Posterior vena cava (tissue), 2 donors: ENCODE measurements at places on chromosomes 11 and 22. TPM values are rescaled to one million over a fixed set of nuclear protein-coding genes. Genes with fewer than 3 reads are reported as not detected.

The SGSM1 gene
- 1.4 TPM for total RNA-seq

GRCh38 chr11:27087432-27087831 lies 46.8 kb downstream of the BBOX1 start:
- no peak for DNase-seq

DNA sequence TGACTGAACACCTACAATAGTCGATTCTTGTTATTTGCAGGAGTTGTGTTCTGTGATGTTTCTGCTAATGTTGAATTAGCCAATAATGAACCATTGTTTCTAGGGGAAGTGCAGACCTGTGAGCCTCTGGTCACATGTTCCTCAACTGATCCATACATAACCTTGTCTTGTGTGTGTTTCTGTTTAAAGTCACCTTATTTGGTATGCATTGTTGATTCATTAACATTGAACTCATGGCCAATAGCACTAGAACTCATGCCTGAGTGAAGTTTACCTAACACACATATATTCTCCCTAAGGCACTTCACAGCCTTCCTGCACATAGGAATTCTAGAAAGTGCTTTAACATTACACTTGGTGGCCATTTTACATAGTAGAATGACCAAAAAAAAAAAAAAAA lies 271.8 kb upstream of the PLET1 start:
- DNase-seq, result no peak

The CNGA4 gene
- not detected for total RNA-seq

DNA sequence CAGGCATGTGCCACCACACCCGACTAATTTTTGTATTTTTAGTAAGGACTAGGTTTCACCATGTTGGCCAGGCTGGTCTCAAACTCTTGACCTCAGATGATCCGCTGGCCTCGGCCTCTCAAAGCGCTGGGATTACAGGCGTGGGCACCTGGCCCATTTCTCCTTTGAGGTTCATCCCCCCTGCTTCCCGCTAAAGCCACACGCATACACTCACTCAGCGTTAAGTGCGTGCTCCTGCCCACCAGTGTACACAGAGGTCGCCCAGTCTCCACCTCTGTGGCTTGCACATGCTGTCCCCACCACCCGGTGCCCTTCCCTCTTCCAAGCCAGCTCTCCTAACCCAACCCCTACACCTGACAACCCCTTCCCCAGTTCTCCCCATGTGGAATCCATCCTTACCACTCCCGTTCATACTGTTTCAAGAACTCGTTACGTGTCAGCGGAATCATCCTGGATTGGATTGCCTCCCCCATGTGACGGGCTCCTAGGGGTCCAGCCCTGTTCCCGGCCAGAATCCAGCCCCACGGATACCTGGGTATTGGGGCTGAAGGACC lies 15.7 kb upstream of the CYTH4 start:
- DNase-seq, result peak; percentile 52

The DEUP1 gene
- not detected for total RNA-seq

- DNase-seq, result peak; percentile 95
Measured at GRCh38 chr22:45994491-45995404, 17.8 kb upstream of the WNT7B start.

GRCh38 chr22:37633625-37634416 lies 5.6 kb upstream of the SH3BP1 start:
- peak; percentile 96 for DNase-seq

The PDGFD gene
- 62.0 TPM for total RNA-seq

- peak; percentile 83 for DNase-seq
Measured at GRCh38 chr11:122656631-122657101, 1.1 kb downstream of the UBASH3B start.

- DNase-seq, result no peak
Measured at GRCh38 chr11:79028225-79028624, 412.6 kb downstream of the TENM4 start.

DNA sequence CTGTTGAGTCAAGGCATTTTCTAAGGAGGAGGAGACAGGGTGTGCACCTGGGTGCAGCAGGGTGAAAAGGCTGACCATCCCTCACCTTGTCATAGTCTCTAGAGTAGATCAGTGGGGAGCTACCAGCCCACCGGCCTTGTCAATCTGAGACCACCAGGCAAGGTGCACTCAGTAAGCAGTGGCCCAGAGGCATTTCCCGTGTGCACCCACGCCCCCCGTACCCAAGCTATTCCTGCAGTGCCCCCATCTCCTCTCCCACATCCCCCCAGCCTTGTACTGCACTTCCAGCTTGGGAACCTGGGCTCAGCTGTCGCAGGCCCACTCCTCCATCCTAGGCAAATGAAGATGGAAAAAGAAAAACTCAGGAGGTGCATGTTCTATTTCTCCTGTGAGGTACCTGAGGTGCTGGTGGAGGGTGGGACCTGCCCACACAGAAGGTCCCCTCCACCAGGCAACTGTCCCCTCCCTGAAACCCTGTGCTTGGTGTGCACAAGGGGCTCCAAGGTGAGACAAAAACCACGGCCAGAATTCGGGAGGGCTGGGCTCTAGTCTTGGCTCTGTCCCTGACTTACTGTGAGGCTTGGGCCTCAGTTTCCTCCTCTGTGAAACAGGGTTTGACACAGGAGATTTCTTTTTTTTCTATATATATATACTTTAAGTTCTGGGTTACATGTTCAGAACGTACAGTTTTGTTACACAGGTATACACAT lies 8.4 kb downstream of the P2RY2 start:
- DNase-seq, result peak; percentile 46

DNA sequence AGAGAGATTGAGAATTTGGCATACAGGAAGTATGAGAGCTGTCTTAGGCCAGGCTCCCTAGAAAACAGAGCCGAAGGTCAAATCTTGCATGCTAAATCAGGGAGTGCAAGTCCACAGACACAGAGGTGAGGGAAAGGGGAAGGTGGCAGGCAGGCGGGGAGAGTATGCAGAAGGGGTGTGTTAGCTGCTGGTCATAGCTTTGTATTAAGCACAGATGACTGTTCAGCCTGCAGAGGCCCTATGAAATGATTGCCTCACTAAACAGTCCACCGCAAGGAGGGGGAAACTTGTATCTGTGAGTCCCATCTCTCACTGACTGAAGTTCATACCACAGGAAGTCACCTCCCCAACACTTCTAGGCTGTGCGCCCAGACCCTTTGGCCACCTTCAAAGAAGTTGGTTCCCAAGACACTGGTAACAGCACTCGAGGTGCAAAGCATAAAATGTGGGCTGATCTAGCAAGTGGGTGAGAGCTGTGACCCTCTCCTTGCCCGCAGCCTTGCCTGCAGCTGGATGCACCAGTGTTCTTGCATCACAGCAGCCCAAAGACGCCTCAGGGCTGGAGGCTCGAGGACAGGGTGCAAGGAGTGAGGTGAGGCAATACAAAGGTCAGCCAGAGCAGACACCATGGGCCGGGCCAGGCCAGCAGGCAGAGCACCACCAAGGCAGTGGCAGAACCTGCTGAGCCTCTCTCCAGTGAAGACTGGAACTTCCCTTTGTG lies 115.3 kb upstream of the TBCEL start:
- no peak for DNase-seq

The CHADL gene
- total RNA-seq, result 1.8 TPM

The OR8G5 gene
- not detected for total RNA-seq

GRCh38 chr11:45053736-45054446 lies 92.5 kb upstream of the PRDM11 start:
- DNase-seq, result peak; percentile 52

The OR5B21 gene
- total RNA-seq, result not detected

The MFRP gene
- not detected for total RNA-seq

GRCh38 chr22:44825310-44826150 lies 73.2 kb downstream of the ARHGAP8 start:
- peak; percentile 50 for DNase-seq

DNA sequence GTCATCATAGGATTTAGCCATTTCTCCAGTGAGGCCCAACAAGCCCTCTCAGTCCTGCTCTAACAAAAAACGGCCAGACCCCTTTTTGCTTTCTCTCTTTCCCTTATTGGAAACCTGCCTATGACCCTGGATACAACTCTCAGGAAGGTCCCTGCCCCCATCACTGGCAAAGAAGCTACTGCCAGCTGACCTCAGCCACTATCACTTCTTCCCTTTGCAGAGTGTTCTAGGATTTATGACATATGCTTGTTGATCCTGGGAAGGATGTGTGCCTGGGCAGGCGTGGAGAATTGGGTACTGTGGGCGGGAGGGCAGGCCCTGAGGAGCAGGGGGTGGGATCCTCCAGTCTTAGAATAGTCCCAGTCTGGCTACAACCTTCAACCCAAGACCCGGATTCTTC lies 7.5 kb downstream of the PGAP2 start:
- DNase-seq, result no peak

DNA sequence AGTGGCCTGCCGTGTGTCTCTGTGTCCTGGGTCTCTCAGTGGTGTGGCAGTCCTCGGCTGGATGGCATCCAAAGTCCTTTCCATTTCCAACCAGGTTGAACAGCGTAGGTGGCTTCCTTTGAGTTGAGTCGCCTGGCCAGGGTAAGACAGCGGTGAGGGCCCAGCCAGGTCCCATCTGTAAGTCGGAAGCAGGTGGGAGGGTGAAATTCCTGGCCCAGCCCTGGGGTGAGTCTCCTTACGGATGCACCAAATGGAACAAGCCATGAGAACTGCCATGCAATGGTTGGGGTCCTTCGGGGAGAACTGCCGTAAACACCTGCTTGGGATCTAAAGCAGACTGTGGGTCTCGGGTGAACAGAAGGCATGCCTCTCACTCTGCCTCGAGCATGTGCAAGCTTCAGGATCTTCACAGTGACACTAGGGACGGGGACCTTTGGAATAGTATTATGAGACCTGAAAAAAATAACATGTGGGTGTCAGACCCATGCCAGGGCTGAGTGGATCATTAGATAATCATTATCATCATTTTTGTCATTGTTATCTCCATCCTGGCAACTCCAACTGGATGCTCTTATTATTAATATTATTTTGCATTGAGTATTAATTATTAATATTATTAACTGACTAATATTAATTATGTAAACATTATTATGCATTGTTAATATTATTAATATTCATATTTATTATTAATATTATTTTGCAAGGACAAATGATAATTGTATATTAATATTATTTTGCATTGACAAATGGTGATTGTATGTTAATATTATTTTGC lies 57.7 kb upstream of the LINC01488 start:
- DNase-seq, result no peak

- peak; percentile 92 for DNase-seq
Measured at GRCh38 chr11:74672956-74673692, 58.1 kb downstream of the CHRDL2 start.

DNA sequence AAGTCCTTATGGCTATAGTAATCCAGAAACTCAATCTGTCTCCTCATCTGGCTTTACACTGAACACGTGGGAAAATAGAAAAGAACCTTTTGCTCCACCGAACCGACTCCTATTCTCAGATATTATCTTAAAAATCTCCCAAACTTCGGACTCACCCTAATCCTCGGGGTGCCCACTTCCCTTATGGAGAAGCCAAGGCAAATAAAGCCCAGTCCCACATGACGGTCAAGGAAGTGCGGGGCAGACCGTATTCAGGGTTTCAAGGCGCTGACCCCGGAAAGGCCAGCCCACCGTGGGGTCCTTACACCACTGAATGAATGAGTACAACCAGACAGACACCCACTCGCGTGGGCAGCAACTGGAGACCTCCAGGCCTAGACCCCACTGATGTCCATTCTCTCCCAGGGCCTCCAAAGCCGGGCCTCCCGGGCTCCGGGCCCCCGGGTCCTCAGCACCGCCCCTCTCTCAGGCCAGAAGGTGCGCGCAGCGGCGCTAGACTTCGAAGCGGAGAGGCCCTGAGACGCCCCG lies 489 bp downstream of the NUP98 start:
- DNase-seq, result no peak

- DNase-seq, result no peak
Measured at GRCh38 chr11:122809866-122810265, 28.4 kb upstream of the CRTAM start.

DNA sequence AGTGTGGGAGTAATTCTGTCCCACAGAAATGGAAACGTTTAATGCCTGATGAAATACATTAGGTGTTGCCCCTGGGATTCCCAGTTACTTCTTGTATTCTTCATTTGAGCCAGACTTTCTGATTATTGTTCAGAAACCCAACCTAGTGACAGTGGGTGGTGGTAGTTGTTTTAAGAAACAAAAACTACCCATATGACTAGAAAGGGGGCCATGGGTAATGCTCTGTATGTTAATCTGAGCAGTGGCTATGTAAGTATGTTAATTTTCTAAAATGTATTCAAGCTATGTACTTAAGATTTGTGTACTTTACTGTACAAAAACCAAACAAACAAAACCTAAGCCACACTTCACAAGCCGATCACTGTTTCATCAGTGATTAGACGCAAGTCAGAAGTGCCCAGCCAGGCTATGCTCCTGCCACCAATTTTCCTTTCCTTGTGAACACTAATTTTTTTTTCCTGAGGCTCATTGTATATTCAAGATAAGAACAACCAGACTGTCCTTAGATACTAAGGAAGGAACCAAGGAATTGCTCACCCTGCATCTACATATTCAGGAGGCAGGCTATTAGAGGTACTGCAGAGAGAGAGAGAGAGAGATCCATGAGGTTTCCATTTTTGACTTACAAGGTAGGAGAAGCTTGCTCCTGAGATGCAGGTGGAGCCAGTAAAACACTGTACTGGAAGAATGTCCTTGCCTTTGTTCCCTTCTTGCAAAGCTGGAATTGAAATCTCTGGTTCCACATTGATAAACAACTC lies 122.7 kb downstream of the DBX1 start:
- DNase-seq, result no peak

- DNase-seq, result peak; percentile 92
Measured at GRCh38 chr11:76588455-76589325, 81.9 kb downstream of the LRRC32 start.

DNA sequence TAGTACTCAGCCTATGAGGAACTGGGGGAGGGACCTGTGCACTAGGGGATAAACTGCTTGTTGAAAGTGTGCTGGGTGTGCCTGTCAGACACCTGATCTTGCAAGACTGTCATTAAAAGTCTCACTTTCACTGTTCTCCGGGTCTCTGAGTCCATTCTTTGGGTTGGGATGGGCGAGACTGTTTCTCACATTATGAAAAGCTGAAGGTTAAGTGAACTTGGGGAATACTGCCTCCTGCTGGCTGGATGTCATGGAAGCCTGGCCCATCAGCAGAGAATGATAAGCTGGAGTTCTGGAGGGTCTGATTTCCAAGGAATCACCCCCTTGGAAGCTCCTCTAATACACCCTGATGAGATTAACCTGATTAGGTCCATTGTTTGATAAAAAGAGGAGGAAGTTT lies 9.0 kb upstream of the VPREB1 start:
- DNase-seq, result no peak

DNA sequence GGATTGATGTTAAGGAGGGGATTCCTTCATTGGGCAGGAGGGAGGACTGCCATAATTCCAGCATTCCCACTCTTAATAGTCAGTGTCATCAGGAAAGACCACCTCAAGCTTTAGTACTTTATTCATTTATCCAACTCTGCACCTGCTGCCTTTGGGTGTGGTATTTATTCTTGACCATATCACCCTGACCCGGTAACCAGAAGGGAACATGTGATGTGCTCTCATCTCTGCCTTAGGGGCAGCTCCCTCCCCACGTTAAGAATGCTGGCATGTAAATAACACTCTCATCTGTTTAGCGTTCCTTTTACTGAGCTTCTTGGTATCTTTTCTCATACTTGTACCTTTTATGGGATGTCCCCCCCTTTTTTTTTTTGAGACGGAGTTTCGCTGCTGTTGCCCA lies 7.7 kb downstream of the CAT start:
- no peak for DNase-seq

The GLYAT gene
- total RNA-seq, result not detected
